SJSA1 (cell line): ENCODE measurements at places on chromosomes 6 and 20.
A peak's percentile ranks its signal among the peaks of the same experiment; 100 is the strongest.

DNA sequence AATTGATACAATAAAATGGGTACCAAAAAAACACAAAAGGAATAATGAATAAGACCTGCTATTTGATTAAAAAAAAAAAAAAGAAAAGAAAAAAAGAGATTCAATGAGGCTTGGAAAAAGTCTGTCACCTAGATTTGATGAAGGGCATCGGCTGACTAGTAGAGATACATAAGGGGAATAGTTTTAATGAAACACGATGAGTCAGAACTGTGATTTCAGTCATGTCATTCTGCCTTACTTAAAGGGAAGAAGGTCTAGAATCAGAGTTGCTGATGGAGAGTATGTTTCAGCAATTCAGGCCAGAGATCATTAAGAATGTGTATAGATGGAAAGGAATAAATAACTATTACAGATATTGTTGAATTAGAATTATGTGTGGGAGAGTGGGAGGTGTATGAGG, 565.9 kb upstream of the RNF217 start:
- DNase-seq: no peak

- DNase-seq: peak; percentile 65
Observed at GRCh38 chr20:11229772-11230171, 556.0 kb upstream of the JAG1 start.

DNA sequence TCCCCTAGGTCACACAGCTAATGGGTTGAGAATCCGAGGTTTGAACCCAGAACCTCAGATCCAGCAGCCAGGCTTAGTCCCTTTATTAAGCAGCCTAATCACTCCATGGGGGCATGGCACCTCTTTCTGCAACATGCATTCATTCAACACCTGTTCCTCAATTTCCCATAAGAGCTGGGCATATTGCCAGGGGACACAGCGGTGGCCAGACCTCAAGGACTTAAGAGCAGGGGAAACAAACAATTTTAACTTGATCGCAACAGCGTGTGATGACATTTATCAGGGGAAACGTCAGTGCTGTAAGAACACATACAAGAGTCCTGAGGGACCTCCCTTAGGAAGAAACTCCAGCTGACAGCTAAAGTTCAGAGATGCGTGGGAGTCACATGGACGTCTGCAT, 267.4 kb upstream of the CDH4 start:
- DNase-seq: no peak

DNA sequence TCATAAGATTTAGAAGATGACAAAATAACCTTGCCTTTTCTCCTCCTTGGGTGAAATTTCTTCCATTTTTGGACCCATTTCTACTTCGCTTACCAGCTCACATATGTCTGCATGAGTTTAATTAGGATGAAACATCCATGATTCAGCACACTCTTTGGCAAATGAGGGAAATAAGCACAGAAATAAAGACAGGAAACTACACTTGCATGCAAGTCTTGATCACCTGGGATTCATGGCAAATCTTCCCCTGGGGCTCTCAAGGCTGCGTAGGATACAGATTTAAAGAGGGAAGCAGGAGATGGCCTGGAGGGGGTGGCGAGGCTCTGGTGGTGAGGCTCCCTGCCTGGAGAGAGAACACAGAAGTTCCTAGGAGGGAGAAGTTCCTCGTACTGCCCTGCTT, 147.8 kb downstream of the EDN3 start:
- DNase-seq: no peak

DNA sequence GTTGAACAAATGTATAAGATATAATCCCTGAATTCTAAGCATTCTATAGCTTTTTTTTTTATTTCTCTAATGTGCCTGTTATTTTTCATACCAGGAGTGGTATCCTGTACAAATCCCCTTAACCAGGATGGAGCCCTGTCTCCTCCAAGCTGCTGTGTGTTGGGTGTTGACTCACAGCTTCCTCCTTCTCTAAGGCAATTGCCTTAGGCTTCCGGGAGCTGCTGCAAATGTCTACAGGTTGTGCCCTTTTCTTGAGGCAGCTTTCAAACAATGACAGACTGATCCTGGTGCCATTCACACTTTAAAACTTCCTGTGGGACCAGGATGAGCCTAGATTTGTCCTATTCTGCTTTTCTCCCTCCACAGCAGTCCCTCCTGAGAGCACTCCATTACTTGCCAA, 173.2 kb downstream of the BTBD3 start:
- no peak for DNase-seq

GRCh38 chr6:36519352-36519751, 27.9 kb downstream of the STK38 start:
- DNase-seq: no peak

DNA sequence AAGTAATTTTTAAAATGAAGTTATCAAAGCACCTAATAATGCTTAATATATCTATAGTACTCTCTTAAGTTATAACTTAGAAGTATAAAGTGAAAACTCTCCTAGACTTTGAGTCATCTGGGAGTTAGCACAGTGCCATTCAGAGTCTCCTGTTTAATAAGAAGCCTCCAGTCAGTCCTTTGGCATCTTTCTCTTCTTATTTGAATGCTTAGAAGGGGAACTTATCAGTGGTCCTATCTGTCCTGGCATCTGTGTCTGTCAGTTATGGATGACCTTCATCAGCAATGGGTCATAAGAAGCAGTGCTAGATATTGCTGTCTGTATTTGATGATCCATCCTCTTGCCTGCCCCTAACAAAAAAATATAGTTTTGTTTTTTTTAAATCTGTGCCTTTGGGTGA, 15.2 kb downstream of the TMEM200A start:
- DNase-seq: no peak

DNA sequence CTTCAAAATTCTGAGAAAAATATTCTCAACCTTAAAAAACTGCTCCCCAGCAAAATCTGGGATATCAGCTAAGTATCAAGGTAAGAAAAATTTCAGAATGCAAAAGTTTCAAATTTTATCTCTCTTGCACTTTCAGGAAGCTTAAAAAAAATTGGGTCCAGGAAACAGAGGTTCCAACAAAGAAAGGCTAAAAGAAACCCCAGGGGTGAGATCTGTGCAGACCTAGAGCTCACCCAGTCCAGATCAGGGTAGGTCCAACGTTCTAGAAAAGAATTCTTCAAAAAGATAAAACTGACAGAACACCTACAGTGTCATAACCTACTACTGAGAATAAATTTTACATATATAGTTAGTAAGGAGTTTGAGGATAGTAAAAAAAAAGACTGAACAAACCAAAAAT, 23.5 kb downstream of the ILRUN start:
- no peak for DNase-seq

GRCh38 chr20:2385496-2385895, 4.8 kb downstream of the TGM6 start:
- no peak for DNase-seq

DNA sequence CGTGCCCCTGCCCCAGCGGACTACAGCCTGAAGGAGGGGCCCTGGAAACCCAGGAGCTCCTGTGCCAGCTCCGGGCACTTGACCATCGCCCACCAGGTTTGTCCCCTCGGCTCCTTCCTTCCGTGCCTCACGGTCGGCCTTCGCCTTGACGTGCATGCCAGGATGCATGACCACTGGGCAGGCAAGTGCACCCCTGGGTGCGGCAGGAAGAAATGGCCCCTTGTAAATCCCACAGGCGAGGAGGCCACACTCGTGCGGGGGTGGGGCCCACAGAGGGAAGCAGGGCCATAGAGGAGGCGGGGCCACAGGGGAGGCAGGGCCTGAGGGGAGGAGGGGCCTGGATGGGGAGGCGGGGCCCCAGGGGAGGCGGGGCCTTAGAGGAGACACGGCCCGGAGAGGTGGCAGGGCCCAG, 81.7 kb downstream of the YTHDF1 start:
- DNase-seq: no peak

DNA sequence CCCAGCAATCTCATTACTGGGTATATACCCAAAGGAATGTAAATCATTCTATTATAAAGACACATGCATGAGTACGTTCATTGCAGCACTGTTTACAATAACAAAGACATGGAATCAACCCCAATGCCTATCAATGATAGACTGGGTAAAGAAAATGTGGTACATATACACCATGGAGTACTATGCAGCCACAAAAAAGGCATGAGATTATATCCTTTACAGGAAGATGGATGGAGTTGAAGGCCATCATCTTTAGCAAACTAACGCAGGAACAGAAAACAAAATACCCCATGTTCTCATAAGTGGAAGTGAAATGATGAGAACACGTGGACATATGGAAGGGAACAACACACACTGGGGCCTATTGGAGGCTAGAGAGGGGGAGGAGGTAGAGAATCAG, 115.7 kb downstream of the NUS1 start:
- DNase-seq: no peak

GRCh38 chr6:105280033-105280432, 100.2 kb upstream of the POPDC3 start:
- DNase-seq: no peak

DNA sequence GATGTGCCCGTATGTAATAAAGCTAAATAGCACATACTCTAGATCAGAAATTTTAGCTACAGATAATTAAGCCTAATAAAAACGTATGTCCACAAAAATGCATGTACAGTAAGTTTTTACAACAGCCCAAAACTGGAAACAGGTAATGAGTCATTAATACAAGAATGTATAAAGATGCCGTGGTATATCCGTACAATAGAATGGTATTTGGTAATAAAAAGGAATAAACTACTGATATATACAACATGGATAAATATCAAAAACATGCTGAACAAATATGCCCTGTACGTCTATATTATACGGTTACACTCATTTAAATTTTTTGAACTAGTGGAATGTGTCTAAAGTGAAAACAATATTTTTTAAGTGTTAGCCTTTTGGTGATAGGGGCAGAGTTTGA, 128.2 kb upstream of the ADGRB3 start:
- DNase-seq: no peak

GRCh38 chr6:31399589-31400466, 3.6 kb upstream of the MICA start:
- DNase-seq: peak; percentile 93

DNA sequence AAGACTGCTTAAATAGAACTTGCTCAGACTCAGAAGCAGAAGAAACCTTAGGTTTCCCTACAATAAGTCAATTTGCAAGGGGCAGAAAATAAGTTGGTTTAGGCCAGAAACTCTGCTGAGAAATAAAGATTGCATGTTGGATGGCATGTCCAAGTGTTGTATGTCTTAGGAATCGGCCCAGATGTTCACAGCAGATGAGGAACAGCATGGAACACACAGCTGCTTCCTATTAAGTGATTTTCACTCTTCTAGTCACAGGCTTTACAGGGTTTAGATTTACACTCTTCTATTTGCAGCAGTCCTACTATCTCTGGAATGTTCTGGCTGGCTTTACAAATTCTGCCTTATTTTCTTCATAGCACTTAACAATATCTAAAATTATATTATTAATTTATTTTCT, 3.2 kb downstream of the ZKSCAN4 start:
- no peak for DNase-seq

- DNase-seq: no peak
Observed at GRCh38 chr6:1809291-1809988, 199.7 kb downstream of the FOXC1 start.
